ENCODE measurements at places on chromosomes 7 and 10.

GRCh38 chr10:10869592-10869991, 148.1 kb upstream of the CELF2 start:
- DNase-seq: peak; percentile 1

GRCh38 chr7:141630621-141631020, 71.3 kb downstream of the DENND11 start:
- no peak for DNase-seq

- DNase-seq: no peak
Observed at GRCh38 chr7:29922921-29923700, 66.5 kb downstream of the SCRN1 start.

- peak; percentile 5 for DNase-seq
Observed at GRCh38 chr10:16049050-16049449, 188.7 kb upstream of the MINDY3 start.

GRCh38 chr10:113983552-113983951, 60.1 kb upstream of the ADRB1 start:
- no peak for DNase-seq

- DNase-seq: no peak
Observed at GRCh38 chr7:85567983-85568382, 381.1 kb upstream of the SEMA3D start.

- DNase-seq: no peak
Observed at GRCh38 chr10:80540618-80540980, 2.9 kb downstream of the SH2D4B start.

DNA sequence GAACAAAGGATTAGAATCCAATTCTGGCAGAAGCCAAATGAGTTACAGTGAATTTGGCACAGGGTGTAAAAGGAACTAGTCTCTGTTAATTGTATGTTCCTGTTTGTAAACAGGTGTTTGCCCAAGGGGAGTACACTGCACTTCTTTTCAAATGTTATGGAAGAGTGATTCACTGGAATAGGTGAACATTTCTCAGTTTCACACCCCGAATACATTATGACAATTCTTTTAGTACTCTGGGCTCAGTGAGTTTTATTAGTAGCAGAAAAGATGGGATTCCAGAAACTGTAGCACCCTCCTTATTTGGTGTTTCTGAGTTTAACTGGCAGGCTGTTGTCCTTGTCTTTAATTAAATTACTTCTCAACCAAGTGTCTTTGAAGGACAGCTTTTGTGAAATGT, 329.2 kb downstream of the BBS9 start:
- no peak for DNase-seq

- peak; percentile 69 for DNase-seq
Observed at GRCh38 chr7:111763221-111763801, 201.0 kb upstream of the IMMP2L start.

- no peak for DNase-seq
Observed at GRCh38 chr7:37432281-37432920, 16.3 kb downstream of the ELMO1 start.

DNA sequence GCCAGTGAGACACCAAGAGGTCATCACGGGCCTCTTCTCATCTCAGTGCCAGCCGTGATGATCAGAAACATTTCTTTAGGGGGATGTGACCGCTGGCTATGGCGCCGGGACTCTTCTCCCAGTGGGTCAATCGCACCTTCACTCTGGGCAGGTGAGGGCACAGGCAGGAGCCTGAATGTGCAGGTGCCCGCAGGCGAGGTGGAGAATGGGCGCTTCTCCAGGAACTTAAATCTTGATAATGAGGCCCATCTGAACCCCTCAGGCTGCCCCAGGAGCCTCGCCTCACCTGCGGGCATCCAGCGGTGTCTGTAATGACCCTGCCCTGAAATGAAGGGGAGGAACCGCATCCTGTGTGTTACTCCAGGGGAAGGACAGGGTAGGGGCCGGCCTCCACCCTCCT, 204.7 kb downstream of the ADARB2 start:
- no peak for DNase-seq

GRCh38 chr10:4661511-4662255, 164.3 kb upstream of the AKR1E2 start:
- DNase-seq: peak; percentile 2

- no peak for DNase-seq
Observed at GRCh38 chr7:148483515-148484308, 106.9 kb upstream of the C7orf33 start.

DNA sequence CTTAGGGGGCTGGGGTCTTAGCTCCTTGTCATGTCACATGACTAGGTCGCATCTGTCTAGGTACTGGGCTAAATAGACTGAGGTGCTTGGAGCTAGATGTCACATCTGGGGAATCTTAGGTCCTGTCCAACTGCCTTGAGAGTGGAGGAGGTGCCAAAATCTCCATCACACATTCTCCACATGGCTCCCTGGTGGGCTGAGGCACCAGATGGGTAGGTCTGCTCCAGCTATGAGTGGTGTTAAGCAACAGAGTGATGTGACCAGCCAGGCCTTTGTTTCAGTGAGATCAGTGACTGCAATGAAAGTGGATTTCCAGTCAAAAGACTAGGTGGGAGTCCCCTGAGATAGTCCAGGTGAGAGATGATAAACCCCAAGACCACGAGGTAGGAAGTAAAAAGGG, 251.8 kb downstream of the BMPER start:
- no peak for DNase-seq

GRCh38 chr10:29923416-29923965, 135.9 kb downstream of the JCAD start:
- DNase-seq: no peak

DNA sequence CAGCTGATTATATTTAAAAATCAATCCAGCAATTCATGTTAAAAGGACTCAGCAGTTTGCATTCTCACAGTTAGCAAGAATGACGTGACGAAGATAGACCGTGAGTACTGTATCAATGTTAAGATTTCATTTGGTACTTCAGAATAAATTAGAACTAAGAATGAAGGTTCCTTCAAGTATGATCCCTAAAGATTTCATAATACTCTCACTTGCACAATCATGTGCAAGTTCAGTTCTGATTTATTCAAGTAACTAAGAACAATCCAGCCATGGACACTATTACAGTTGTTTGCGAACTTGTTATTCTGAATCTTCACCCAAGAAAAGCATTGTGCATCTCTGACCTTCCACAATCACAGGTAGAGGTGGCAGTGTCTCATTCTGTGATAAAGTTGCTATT, 7.7 kb downstream of the RHEB start:
- peak; percentile 46 for DNase-seq

- DNase-seq: no peak
Observed at GRCh38 chr10:15223174-15223573, 54.7 kb upstream of the NMT2 start.

DNA sequence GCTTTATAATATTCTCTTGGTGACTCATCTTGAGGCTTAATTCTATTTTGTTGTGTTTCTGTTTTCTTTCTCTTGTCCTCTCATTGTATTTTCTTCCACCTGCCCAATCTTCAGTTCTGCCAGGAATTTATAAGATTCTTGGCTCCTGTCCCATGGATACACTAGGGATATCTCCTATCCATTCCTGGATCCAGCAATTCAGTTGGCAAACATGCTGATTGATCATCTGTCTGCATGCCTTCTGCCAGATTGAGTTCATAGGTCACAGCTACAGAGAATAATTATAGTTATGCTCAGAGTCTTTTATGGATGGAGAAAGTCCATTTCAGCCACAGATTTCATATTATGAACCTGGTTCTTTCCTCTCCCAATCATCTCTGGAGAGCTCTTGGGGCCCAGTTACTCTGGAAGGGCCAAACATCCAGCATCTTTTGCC, 140.4 kb upstream of the MAGI2 start:
- no peak for DNase-seq

GRCh38 chr10:96380821-96381220, 22.0 kb upstream of the OPALIN start:
- DNase-seq: peak; percentile 97

DNA sequence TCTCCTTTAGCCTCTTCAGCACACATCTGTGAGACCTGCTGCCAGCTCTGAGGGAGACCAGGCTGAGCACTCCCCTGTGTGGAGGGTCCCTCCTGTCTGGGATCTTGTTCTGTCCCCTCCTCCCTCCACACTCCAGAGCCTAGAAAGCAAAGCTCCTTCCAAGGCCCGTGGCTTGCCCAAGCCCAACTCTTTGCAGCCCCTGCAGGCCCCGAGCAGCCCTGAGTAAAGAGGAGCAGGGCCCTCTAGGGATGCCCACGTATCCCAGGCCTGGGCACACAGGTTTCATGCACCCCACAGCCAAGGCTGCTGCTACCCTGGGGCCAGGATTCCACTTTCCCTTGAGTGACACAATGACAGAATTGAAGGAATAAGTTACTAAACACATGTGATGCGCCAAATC, 24.0 kb downstream of the COBL start:
- DNase-seq: no peak

- no peak for DNase-seq
Observed at GRCh38 chr7:120760050-120760449, 97.9 kb downstream of the TSPAN12 start.

GRCh38 chr10:110764793-110765512, 106.8 kb upstream of the PDCD4 start:
- DNase-seq: no peak

DNA sequence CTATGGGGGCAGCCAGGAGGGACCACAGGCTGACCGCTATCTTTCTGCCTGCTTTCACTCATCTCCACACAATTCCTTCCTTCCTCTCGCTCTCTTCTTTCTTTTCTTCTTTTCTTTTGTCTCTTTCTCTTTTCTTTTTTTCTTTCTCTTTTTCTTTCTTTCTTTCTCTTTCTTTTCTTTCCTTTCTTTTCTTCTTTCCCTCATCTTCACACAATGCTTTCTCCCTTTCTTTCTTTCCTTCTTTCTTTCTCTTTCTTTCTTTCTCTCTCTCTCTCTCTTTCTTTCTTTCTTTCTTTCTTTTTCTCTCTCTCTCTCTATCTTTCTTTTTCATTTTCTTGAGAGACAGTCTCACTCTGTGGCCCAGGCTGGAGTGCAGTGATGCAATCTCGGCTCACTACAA, 6.8 kb upstream of the MUC12 start:
- no peak for DNase-seq

DNA sequence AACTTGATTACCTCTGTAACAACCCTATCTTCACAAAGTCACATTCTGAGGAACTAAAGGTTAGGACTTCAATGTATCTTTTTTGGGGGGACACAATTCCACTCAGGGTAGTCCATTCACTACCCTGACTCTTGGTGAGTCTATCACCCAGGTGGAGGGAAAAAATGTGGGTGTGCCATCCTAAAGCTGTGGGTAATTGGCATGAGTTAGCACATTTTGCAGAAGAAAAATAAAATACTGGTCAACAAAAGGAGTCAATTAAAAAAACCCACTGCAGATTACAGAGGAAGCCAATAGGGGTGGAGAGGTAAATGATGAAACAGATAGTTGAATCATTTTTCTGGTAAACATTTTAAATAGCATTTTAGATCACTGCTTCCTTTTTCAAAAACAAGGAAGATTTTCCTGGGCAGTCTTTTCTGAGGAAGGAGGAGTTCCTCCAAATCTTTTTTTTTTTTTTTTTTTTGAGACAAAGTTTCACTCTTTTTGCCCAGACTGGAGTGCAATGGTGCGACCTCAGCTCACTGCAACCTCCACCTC, 5.1 kb upstream of the BLVRA start:
- DNase-seq: no peak

- DNase-seq: no peak
Observed at GRCh38 chr7:74032191-74032490, 4.2 kb downstream of the ELN start.

GRCh38 chr7:135755351-135755753, 6.7 kb upstream of the FAM180A start:
- no peak for DNase-seq

GRCh38 chr7:73970801-73971229, 57.2 kb upstream of the ELN start:
- DNase-seq: no peak

DNA sequence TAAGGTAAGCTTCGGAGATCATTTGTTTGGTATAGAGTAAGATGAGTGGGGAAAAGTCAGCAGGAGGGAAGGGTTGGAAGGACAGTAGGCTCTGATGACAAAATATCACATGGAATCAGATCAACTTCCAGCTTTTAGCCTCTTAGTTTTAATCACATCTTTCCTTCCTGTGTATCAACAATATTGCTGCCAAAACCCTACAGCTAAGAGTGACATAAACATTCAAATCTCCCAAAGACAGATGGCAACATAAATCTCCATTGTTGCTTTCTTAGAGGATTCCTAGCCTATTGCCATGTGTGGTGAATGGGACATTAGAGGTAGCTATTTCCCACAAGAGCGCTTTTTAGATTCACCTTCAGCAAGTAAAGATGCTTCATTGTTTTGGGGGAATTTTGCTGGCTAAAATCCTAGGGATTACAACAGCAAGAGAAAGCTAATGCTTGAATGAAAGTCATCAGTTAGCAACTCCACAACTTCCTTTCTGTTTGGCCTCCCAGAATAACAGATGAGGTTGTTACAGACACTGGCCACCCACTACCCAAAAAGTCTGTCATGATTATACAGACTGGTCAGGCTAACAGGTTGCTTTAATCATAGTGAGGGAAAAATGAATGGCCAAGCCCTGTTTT, 35.2 kb upstream of the FZD1 start:
- DNase-seq: no peak

- no peak for DNase-seq
Observed at GRCh38 chr7:46451846-46452245, 530.8 kb upstream of the IGFBP3 start.

- no peak for DNase-seq
Observed at GRCh38 chr7:132501956-132502355, 74.3 kb downstream of the PLXNA4 start.

- DNase-seq: no peak
Observed at GRCh38 chr7:129222064-129222463, 2.8 kb upstream of the AHCYL2 start.

DNA sequence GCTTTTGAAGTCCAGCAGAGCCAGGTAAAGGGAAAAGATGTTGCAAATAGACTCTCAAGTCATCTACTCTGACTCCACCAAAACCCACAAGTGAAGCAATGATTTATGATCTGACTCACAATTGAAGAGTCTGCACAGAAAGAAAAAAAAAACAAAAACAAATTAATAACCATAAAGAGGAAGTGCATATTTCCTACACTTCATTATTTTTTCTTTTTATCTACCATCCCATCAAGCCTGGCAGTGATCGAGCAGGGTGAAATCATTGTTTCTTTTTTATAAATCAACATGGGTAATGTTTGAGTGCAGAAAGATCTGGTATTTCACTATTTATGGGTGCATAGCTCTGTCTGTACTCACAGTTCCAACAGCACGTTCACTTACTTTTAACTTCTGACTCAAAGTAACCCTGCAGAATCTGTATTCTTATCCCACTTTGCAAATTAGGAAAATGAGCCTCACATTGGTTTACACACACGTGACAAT, 829.0 kb downstream of the TNS3 start:
- peak; percentile 20 for DNase-seq

DNA sequence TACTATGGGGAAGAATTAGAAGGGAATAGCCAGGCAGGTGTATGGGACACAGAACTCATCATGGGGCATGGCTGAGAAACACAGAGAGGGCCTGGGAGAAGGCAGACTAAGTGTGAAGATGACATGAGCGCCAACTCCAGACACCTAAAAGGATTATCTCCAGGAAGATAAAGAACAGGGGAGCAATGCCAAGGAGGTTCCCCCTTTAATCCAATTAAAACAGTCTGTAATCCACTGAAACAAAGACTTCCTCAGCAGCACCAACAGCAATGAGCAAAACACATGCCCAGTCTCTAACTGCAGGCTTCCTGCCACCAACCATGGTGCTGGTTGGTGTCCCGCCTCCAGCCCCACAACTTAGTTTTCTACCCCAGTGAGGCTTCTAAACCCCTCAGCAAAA, 108.9 kb downstream of the GRID1 start:
- no peak for DNase-seq

Data from NB4 (cell line).